ENCODE measurements at places on chromosomes 1 and 21.

DNA sequence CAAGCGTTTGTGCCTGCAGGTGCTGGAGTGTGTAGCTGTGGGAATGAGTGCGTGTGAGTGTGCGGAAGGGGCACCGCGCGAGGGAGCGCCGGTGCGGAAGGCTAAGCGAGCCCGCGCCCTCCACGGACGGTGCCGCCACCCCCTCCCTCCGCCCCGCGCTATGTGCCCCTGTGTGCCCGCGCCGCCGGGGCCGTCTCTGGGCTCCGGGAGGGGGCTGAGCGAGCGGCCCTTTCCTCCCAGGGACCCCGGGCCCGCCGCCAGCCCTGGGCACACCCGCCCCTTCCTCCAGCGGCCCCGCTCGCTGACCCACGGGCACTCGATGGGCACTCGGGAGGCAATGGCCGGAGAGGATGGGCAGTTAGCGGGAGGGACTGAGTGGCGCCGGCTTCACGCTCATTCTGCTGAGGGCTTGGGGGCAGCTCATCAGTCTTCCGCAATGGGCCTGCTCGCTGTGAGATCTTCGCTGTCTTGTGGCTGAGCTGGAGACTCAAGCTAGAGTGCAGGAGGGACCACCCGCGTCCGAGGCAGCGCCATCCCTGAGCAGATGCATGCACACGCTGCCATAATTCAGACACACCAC lies 8.6 kb upstream of the ADGRB2 start:
- no peak for DNase-seq

DNA sequence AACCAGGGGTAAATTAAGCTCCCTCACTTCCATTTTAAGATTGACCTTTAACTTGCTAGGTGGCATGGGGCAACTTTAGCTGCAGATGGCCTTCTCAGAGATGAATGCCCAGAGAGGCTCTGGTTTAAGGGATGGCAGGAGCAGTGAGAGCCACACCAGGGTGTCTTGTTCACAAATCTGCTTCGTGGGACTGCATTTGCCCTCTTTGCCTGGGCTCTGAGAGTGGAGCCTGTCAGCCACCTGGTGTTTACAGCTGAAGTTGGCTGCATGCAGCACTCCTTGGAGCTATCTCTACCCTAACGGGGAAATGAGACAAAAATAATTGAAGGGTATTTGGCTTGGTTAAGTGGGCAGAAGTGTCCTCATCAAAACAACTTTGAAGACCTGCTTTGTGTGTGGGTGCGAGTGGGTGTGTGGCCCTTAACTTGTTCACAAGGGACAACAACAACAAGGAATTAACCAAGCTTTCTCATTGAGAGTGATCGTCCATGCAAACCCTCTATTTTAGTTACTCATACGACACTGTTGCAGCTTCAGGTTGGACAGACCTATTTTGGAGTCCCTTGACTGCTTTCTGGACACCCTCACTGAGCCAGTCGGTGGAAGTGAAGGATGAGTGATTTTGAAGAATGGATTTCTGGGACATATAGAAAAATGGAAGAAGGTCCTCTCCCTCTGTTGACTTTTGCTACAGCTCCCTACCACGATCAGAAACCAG lies 29.8 kb downstream of the PGM1 start:
- DNase-seq = no peak

DNA sequence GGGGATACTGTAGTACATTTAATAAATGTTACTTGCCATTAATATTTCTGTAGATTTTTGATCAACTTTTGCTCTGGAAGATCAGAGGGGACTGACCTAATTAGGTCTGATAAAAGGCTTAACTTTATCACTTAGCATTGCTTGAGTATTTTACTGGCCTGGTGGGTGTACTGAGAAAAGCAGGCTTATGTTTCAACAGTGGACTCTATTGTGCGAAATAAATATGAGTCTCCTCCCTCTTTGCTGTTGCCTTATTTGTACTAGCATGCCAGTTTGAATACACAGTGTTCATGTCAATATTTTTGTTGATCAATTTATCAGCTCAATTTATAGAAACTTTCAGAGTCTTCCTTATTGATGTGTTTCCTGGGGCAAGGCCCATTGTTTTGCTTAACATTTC lies 49.1 kb downstream of the EBNA1BP2 start:
- no peak for DNase-seq

DNA sequence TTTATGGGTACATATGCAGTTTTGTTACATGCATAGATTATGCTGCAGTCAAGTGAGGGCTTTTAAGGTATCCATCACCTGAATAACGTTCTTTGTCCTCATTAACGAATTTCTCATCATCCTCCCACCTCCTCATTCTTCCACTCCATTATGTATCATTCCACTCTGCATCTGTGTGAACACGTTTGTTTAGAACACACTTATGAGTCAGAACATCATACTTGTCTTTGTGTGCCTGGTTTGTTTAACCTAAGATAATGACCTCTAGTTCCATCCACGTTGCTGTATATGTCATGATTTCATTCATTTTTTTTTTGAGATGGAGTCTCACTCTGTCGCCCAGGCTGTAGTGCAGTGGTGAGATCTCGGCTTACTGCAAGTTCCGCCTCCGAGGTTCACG lies 6.7 kb upstream of the MPC2 start:
- no peak for DNase-seq

DNA sequence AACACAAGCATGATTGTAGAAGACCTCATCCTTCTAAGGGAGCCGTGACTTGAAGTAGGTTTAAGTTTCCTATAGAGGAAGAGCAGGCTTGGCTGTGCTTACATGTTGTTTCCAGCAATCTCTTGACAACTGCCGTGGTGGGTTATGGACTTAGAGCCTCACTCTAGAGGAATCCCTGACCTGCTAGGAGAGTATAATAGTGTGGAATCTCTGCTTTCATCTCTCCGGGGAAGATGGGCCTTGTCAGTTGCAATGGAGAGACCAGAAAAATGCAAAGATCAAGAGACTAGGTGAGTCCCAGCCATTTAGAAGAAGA lies 137.6 kb downstream of the MIS18A start:
- DNase-seq = no peak

DNA sequence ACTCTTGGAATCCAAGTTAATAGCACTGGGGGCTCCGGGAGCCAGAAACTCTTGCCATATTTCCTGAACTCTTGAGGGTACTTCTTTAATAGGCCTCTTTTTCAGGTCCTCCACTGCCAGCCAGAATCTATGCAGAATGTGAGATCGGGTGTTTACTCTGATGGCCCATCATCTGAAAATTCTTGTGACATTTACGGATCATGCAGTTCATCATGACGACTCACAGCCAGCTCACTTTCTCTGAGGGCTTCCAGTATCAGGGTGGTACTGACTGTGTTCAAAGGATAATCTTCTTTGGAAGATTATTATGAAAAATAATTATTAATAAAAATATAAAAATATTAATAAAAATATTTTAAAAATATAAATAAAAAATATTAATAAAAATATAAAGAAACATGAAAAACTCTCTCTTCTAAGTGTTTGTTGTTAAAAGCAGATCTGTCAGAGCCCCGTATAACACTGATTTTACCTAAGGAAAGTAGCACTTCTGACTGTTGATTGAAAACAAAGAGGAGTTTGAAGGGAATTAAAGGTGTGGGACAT lies 194.3 kb upstream of the GREM2 start:
- no peak for DNase-seq

- no peak for DNase-seq
Measured at GRCh38 chr1:11697188-11697892, 5.8 kb downstream of the DRAXIN start.

DNA sequence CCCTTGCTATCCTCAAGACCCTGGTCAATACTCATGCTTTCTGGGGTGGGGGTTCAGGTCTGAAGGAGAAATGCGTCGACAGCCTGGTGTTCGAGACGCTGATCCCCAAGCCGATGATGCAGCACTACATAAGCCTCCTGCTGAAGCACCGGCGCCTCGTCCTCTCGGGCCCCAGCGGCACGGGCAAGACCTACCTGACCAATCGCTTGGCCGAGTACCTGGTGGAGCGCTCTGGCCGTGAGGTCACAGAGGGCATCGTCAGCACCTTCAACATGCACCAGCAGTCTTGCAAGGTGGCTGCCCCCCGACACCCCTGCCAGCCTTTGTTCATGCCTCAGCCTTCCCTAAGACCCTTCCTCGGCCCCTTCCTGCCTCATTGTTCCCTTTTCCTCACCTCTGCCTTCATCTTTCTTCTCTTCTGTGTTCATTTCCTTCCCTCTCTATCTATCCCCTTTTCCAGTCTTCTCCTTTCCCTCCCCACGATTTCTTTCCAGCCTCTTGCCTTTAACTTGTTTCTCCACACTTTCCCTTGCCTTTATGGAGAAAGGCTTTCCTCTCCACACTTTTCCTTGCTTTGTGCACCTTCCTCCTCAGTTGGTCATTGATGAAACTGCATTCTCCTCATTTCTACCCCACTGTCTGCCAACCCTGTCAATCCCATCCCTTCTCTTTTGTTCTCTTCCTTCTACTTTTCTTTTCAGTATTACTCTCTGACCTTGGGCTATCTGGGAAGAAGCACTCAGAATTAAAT lies 18.3 kb upstream of the IPO9 start:
- no peak for DNase-seq

DNA sequence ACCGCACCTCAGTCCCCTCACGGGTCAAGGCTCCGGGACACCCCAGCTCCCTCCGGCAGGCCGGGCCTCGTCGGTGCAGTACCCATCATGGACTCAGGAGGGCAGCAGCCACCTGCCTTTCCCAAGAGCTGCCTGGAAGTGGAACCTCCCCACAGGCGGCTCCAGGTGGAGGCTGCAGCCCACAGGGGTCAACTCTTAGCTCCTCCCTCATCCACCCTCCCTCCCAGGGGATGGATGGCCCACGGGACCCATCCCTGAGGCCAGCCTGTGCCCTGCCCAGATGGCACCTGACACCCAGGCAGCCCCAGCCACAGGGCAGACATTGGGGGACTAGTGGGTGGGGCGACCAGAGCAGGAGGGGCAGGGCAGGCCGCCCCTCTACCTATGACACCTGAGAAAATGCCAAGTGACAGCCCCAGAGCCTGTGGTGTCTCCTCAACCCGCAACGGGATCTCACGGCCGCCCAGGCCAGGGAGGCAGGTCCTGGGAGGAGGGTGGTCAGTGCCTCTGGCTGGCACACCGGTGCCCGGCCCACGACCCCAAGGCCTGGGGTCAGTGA lies 1.2 kb upstream of the ARHGEF16 start:
- DNase-seq = no peak

GRCh38 chr1:208237241-208237640 lies 6.9 kb downstream of the PLXNA2 start:
- DNase-seq = no peak

DNA sequence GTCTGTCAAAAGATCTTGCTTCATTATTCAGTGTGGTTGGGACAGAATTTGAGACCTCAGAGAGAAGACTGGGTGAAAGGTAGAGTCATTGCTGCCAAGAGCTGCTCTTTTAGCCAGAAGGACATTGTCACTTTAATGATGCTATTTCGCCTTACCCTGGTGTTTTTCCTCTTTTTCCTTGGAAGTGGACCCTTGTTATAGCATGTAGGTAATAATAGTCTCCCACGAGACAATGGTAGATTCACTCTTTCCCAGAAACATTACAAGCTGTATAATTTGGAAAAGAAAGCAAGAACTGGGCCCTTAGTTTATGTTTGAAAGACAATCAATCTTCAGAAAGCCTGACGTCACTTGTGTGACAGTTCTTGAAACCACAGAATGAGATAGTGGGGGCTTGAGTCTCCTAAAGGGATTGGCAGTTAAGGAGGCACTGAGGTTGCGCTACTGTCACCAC lies 3.8 kb downstream of the SERTAD4 start:
- DNase-seq = no peak

- DNase-seq = no peak
Measured at GRCh38 chr1:111139324-111139955, 453 bp downstream of the DRAM2 start.

GRCh38 chr21:41808846-41809245 lies 42.0 kb upstream of the RIPK4 start:
- no peak for DNase-seq

DNA sequence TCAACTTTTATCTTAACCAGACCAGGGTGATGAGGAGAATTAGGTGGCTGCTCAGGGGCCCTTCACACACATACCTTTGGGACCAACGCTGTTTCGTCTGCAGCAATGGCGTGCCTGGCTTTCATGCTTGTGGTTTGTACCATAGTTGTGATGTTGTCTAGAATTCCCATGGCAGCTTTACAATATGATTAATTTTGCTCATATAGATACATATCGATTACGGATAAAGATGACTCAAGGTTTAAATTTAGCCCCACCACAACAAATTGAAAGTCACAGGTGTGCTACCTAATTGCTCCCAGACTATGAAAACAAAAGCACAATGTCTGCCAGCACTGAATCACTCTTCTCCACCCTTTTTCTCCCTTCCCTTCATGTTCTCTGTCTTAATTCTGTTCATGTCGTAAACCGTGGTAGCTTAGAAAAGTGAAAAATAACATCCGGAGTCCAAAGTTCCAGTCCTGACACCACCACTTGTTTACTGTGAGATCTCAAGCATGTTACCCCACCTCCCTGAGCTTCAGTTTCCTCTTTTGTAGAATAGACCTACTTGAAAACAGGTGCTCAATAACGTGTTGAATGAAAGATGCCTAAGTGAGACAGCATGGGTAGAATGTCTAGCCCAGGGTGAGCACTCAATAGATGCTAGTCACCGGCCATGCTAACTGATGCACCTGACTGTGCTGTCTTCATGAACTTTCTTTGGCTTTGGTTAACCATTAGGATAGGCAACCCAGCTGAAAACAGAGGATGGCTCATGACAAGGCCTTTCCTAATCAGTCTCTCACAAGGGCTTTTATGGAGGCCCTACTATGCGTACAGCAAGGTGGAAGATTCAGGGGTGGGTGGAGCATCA lies 22.1 kb upstream of the JUN start:
- DNase-seq = no peak

- DNase-seq = no peak
Measured at GRCh38 chr1:213366141-213366831, 315.2 kb downstream of the RPS6KC1 start.

GRCh38 chr1:201554190-201554600 lies 15.3 kb downstream of the NAV1 start:
- DNase-seq = no peak

- no peak for DNase-seq
Measured at GRCh38 chr1:20119347-20119746, at the start of gene PLA2G2D. PLA2G2D (minus strand) TSS chr1:20119536; CDS start chr1:20119498, 38 bp downstream.

GRCh38 chr1:201026836-201027235 lies 3.3 kb upstream of the KIF21B start:
- DNase-seq = no peak

- no peak for DNase-seq
Measured at GRCh38 chr1:165467706-165468105, 22.8 kb upstream of the RXRG start.

DNA sequence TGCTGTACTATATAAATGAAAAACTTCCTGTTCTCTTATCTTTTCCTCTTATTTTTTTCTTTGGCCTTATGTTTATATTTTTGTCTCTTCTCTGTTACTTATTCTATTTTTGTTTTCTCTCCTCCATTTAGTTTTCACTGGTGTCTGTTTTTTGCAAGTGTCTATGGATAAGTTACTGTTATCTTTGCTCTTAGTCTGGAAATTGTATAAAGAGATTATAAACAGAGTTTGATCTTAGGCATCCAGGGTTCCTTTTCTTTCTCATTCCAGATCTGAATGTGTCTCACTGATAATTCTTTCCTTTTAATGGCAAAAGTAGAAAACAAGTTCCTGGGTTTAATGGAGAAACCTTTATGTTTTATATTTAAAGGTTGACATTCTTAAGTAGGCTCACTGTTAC lies 34.5 kb downstream of the MAN1A2 start:
- no peak for DNase-seq

GRCh38 chr1:232561381-232561780 lies 68.6 kb downstream of the SIPA1L2 start:
- no peak for DNase-seq

GRCh38 chr1:211344152-211344618 lies 17.6 kb downstream of the TRAF5 start:
- DNase-seq = no peak

Data from cortex of kidney (tissue), 1 donor.